ENCODE measurements at places on chromosomes 5 and 9. TPM values are rescaled to one million over a fixed set of nuclear protein-coding genes. Genes with fewer than 3 reads are reported as not detected.

GRCh38 chr5:118069452-118069851 is 918.9 kb downstream of the DTWD2 start:
- no peaks in the 10 kb centered on the region for H3K27me3 ChIP-seq
- no peak for DNase-seq
- H3K4me3 ChIP-seq: no peak overlapping the region

Gene GRPEL2
- total RNA-seq: 39.6 TPM

Gene IL33
- not detected for total RNA-seq

Gene IGFBPL1
- not detected for total RNA-seq

DNA sequence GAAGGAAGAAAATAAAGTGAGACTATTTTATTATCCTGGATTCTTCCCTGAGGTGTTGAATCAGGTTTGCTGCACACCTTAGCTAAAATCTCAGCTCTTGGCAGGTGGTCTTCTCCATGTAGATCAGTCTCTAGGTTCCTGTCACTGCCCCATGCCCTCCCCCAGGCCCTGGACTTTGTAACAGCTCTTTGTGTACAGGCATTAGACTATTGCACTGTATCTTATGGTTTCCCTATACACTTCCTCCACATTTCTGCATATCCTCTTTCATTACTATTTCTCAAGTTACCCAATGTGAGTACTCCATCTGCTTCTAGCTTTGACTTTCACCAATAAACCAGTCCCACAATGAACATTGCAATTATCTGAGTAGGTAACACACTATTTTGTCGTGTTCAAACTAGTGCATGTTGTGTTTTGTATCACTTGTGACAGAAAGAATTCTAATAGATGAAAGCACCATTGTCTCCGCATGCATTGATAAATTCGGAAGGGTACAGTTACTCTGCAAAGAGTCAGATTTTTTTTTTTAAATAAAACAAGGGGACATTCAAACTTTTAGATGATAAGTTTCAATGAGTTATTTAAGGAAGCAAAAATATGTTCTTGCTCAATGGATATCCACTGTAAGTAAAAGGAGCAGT is 1348.7 kb upstream of the C9orf72 start:
- no peaks in the 10 kb centered on the region for H3K4me1 ChIP-seq
- DNase-seq: no peak
- no peaks in the 10 kb centered on the region for H3K36me3 ChIP-seq
- no peak overlapping the region for H3K4me3 ChIP-seq

GRCh38 chr9:99051851-99052250 is 53.1 kb upstream of the TGFBR1 start:
- no peak overlapping the region for H3K27ac ChIP-seq
- H3K4me3 ChIP-seq: no peak overlapping the region
- no peak for DNase-seq
- peaks cover 16% of the 10 kb centered on the region for H3K27me3 ChIP-seq
- peaks cover 49% of the 10 kb centered on the region for H3K4me1 ChIP-seq
- H3K36me3 ChIP-seq: peaks cover 5% of the 10 kb centered on the region

DNA sequence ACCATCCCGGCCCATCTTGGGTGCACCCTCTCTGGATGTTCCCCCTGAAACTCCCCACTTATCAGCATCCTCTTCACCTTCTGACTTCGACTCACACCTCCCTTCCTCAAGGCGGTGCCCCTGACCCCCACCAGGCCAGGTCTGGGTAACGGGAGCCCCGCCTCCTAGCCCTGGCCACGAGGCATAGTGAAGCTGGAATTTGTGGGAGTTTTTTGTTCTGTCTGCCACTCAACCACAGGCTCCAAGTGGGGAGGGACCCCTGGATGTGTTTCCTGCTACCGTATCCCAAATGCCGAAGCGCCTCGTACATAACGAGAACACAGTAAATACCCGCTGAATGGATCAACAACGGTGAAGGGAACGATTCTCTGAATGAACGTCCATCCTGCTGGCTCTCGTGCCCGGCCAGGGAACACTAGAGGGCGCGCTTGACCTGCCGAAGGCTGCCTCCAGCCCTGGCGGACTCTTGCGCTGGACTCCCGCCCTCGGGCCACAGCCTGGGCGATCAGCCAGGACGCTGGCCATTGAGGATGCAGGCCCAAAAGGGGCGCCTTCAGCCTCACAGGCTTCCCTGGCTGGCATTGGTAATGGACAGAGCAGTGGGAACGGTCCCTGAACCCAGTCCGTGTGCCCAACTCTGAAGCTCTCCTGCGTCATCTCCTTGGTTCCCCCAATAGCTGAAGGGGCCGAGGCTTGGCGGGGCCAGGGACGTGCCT is 47.3 kb upstream of the PHYKPL start:
- no peak overlapping the region for H3K27ac ChIP-seq
- peaks cover 10% of the 10 kb centered on the region for H3K27me3 ChIP-seq
- H3K4me3 ChIP-seq: no peak overlapping the region

Gene C9orf153
- 0.21 TPM for total RNA-seq

GRCh38 chr5:105529851-105530250 is 1967.3 kb upstream of the NUDT12 start:
- H3K27me3 ChIP-seq: no peaks in the 10 kb centered on the region
- no peaks in the 10 kb centered on the region for H3K4me1 ChIP-seq
- no peak overlapping the region for H3K4me3 ChIP-seq
- no peak for DNase-seq

DNA sequence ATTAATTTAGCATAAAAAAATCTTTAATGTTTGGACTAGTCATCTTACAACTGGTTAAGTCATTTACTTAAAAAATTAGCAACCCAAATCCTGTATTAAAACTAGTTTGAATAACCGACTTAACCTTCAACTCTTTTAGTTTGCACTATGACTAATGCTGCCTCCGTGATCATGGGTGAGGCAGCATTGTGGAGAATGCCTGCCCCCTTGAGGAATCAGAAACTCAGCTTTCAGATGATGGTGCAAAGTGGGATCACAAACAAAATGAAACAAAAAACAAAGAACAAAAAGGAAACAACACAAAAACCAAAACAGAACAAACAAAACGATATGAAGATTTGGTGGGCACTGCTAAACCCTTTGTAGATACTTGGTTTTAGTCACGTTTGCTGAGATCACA is 127.0 kb upstream of the PALM2AKAP2 start:
- H3K27me3 ChIP-seq: no peaks in the 10 kb centered on the region
- H3K27ac ChIP-seq: no peak overlapping the region
- no peak for DNase-seq

GRCh38 chr9:98101416-98101815 is 17.6 kb downstream of the TRIM14 start:
- no peaks in the 10 kb centered on the region for H3K27me3 ChIP-seq
- H3K27ac ChIP-seq: peak overlapping the region; percentile 99
- H3K4me3 ChIP-seq: peak overlapping the region; percentile 76
- peaks cover 96% of the 10 kb centered on the region for H3K4me1 ChIP-seq
- DNase-seq: no peak

DNA sequence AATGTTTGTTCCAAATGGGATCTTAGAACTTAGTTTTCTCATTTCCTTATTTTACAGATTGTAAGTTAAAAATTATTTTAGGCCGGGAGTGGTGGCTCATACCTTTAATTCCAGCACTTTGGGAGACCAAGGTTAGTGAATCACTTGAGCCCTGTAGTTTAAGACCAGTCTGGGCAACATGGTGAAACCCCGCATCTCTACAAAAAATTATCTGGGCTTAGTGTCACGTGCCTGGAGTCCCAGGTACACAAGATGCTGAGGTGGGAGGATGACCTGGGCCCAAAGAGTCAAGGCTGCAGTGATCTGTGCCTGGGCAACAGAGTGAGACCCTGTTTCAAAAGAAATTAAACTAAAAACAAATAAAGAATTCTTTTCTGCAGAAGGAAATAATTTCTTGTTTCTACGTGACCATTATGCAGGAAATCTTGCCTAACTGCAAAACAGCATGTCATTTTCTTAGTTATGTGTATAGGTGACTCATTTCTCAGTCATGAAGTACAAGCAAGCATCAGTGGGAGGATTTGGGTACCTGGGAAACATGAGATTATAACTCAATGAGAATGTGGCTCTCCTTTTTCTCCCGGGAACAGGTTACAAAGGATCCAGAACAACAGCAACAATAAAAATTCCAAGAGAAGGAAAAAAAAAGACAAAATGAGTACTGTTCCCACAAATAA is 375.1 kb upstream of the ST8SIA4 start:
- H3K27me3 ChIP-seq: no peaks in the 10 kb centered on the region
- no peak for DNase-seq
- H3K4me3 ChIP-seq: no peak overlapping the region
- no peaks in the 10 kb centered on the region for H3K4me1 ChIP-seq
- no peak overlapping the region for H3K27ac ChIP-seq

Gene SV2C
- total RNA-seq: 0.23 TPM

Gene PPP6C
- total RNA-seq: 41.4 TPM

- no peak overlapping the region for H3K27ac ChIP-seq
- H3K4me1 ChIP-seq: peaks cover 23% of the 10 kb centered on the region
These were observed 14.2 kb upstream of the FRRS1L start for GRCh38 chr9:109181284-109181683.

Gene NMUR2
- not detected for total RNA-seq

All from activated T-cell treated with anti-CD3 and anti-CD28 coated beads, Interleukin-2, amount 50 U/mL, for 72 hours (primary cell).